SK-N-DZ (cell line): ENCODE measurements at places on chromosomes 11 and 22.

- no peak for DNase-seq
Measured at GRCh38 chr11:103491777-103492176, 382.6 kb downstream of the DYNC2H1 start.

- DNase-seq: no peak
Measured at GRCh38 chr11:134794192-134794591, 382.1 kb upstream of the B3GAT1 start.

GRCh38 chr11:111570796-111571195 is 30.3 kb downstream of the LAYN start:
- DNase-seq: no peak

GRCh38 chr11:117562136-117562535 is 234.5 kb downstream of the CEP164 start:
- DNase-seq: no peak
